Stimulated activated CD8-positive, alpha-beta memory T cell treated with anti-CD3 and anti-CD28 coated beads, Interleukin-15, amount 100 ng/mL, for 48 hours (primary cell): ENCODE measurements at places on chromosomes 11 and 22.

DNA sequence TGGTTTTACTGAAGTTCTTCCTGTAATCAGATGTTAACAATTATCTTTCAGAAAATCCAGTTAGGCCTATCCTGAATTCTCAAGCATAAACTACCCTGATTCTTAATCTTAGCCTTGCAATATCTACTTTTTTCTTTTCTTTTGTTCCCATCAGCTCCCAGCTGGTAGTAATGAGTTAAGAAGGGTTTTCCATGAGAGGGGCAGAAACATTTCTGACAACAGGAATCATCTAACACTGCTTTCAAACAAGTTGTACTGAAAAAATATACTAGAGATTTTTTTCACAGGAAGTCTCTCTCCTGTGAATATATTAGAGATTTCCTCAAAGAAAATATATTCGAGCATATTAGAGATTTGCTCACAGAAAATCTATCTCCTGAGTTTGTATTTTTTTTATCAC is 3.3 kb upstream of the TRIM6 start:
- no peak for DNase-seq

GRCh38 chr11:130223291-130223971 is 63.8 kb downstream of the ST14 start:
- peak; percentile 2 for DNase-seq

- no peak for DNase-seq
Measured at GRCh38 chr22:42268852-42269410, 1.5 kb downstream of the TCF20 start.

DNA sequence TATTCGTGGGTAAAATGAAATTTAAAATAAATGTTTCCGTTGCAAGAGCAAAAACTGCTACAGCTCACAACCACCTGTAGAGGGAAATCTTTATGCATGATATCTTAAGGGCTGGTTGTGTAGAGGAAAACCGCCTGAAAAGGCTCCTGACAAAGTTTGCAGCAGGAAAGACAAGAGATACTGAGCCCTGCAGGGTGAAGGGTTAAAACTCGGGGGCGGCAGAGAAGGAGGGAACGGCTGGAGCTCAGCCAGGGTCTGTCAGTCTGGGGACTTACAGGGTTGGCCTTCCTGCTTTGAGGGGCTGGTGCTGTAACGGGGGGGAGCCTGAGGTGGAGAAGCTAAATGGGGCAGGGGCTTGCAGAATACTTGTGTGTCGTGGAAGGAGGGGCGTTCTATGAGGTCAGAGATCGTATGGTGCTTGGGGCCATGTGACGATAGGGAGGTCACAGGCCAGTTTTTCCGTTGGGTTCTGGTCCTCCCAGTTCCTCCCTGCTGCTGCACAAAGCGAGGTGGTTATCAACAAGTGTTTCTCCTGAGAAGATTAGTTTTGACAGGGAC is 122.9 kb upstream of the HSD17B12 start:
- DNase-seq, result no peak

- no peak for DNase-seq
Measured at GRCh38 chr11:72974487-72975205, 160.4 kb downstream of the ATG16L2 start.

DNA sequence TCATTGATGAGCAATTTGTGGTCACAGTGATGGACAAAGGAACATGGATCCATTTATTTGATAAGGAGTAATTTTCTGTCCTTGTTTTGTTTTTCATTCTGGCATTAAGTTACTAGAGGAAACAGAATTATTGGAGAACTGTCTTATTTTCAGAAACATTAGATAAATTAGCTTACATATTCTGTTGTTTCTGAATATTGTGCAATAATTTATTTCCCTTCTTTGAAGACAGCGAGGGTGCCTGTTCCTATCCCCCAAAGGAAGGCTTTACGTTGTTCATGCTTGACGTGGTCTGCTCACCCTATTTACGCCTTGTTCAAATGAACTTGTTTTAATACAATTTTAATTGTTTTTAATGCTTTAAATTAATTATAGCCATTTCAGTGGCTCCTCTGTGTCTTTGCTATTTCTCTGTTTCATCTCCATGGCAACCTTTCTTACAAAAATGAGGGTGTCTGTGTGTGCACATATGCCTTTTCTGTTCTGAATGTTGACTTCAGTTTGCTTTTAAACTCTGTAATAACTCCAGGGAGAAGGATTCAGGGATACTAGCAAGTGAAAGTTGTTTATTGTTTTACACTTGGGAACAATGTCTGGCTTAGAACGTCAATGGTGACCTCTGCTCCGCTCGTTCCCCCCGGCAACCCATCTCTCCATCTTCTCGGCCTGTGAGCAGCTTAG is 138.3 kb upstream of the PLET1 start:
- no peak for DNase-seq

- DNase-seq, result no peak
Measured at GRCh38 chr11:78350646-78351165, 66.9 kb downstream of the GAB2 start.

GRCh38 chr11:92735039-92735438 is 234.4 kb upstream of the MTNR1B start:
- DNase-seq, result no peak

GRCh38 chr22:36016684-36017083 is 11.9 kb downstream of the RBFOX2 start:
- no peak for DNase-seq

- peak; percentile 24 for DNase-seq
Measured at GRCh38 chr11:131691181-131692041, 321.0 kb downstream of the NTM start.

DNA sequence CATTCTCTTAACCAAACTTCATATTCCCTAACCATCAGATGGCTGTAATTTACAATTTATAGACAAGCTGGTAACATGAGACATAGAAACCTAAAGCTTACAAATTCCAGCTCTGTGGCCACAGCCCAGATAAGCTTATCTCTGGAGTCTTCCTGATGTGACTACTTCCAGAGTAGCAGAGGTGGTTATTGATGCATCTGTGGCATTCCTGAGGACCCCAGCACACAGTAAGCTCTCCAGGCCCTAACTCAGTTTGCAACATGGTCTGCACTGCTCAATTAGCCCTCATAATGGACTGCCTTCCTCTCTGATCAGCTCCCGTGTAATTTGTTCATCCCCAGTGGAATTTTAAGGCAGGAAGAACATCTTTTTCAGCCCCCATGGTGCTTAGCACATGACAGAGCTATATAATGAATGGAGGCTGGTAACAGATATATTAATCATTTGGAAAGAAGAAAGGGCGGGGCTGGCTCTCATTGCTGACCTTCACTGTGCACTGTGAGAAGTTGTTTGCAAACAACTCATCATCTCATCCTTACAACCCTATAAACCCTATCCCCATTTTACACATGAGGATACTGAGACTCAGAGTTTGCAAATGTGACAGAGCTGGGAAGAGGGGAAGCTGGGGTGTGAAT is 30.1 kb upstream of the KCNJ11 start:
- no peak for DNase-seq

- peak; percentile 24 for DNase-seq
Measured at GRCh38 chr11:46918083-46918787, at the start of gene LRP4. TSS of gene LRP4 (minus strand) at chr11:46918550. CDS start at chr11:46918379, 171 bp downstream.

GRCh38 chr11:62656796-62657429 is 3.8 kb upstream of the INTS5 start:
- no peak for DNase-seq

DNA sequence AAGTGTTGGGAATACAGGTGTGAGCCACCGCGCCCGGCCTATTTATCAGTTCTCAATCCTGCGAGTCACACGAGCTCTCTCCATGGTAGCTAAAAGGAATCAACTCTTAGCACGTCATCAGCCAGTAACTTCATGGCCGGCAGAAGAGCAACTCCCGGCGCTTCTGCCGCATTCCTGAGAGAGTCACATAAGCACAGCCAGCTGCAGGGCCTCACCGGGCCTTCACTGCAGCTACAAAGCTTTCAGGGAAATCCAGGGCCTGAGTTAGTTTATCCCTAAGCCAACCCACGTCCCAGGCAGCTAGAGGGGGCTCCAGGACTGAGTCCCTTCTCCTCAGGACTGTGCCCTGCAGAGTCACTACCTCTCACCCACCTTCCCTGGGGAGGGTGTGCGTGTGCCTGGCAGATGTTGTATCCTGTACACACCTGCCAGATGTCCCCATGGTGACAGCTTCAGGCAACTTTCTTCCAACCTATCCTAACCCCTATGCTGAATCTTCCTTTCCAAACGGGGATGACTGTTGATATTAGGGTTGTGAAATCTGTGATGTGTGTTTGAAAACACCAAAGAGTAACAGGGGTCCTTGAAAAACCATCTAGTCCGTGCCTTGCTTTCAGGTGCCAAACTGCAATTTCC is 45.9 kb upstream of the ARFGAP3 start:
- DNase-seq, result no peak

DNA sequence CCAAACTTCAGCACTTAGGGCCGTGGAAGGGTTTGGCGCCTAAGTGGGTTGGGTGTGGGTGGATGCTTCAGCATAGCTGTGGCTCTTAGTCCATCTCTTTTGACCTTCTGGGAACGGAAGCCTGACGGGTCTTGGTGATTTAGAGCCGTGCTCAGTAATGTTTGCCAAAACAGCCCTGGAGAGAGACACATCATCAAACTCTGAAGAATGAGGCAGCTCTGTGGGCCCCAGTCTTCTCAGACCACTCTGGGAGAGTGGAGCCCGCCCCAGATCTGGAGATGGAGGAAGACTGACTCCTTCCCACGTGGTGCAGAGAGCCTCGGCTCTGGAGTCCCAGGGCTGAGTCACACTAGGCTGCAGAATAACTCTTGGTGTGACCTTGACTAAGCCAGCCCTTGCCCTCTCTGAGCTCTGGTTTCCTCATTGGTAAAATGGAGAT is 168.9 kb downstream of the C11orf91 start:
- no peak for DNase-seq

- no peak for DNase-seq
Measured at GRCh38 chr11:26143566-26144290, 188.2 kb upstream of the ANO3 start.

- DNase-seq, result no peak
Measured at GRCh38 chr11:130407978-130408377, 20.4 kb downstream of the ADAMTS8 start.

DNA sequence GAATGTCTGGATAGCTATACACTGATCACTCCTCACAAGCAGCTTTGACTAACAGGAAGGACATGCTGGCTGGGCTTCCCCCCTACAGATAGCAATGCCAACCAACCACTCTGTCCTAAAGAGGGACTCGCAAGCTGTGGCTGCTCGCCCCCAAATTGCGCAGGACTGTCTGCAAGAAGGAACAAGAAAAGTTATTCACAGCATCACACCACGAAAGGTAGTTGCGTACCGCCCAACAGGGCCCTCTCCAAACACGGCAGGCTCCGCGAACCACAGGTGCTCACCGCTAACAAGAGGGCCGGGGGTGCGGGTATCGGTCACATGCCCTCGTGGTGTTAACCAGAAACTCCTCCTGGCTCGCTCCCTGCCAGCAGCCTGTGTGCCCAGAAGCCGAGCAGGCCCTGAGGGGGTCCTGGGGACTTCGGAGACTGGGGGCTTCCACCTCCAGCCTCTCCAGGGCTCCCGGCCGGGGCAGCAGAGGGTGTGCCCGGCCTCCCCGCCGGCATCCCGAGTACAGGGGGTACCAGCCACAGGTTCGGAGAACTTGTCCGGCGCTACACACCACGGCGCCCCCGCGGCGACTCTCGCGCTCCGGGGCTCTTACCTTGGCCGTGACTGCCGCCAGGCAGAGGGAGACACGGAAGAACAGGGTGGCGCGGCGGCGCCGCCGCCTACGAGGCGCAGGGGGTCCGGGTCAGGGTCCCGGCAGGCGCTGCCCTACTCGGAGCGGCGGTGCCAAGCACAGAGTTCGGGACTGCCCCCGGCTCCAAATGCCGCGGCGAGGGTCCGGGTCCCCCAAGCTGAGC is 682 bp downstream of the LARGE1 start:
- no peak for DNase-seq

DNA sequence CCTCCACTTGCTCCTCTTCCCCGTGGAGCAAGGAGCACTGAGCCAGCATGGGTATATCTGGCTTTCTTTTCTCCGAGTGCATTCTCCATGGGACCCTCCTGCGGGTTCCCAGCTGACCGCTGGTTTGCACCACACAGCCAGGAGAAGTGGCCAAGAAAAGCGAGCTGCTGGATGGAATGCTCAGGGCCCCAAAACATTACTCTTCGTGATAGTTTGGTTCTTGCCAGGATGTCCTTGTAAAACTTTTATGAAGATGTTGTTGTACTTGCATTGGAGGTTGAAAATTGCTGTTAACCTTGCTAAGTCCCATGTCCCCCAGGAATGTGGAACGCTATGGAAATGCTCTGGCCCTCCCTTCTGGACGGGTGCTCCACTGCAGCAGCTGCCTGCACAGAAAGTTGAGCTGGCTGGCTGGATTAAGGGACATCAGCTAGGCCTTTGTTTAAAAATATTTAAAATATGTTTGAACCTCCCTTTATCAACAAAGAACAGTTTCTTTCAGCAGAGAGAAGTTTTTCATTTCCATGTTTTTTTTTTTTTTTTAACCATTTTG is 68.7 kb downstream of the ZNRF3 start:
- no peak for DNase-seq

GRCh38 chr11:76030968-76031590 is 175.2 kb downstream of the WNT11 start:
- DNase-seq, result no peak

DNA sequence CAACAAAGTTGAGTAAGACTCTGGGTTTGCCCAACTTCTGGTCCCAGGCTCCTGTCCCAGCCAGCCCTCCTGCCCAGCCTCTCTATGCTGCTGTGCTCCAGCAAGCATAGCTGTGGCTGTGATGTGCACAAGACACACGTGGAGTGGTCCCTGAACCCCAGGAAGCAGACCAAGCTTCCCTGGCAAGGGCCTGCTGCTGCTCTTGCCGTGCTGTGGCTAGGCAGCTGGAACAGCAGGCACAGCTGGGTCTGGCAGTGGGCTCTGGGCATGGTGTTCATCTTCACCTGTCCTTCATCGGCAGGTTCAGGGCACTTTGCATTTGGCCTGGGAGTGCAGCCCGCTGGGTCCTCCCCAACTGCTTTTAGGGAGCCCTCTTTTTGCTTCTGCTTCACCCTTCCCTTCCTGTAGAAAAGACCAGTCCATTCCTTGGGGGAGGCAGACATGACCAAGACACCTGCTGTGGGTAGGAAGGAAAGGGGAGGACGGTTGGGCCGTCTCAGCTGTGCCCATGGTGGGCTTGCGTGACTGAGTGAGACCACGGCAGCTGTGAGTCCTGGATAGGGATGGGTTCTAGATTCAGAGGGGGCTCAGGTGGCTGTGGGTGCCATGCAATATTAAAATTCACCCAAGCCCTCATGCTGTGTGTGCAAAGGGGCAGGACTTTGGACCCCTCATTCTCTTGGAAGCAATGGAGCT is 26.1 kb upstream of the ETS1 start:
- no peak for DNase-seq

GRCh38 chr22:20055654-20056053 is 24.4 kb upstream of the DGCR8 start:
- DNase-seq, result no peak

DNA sequence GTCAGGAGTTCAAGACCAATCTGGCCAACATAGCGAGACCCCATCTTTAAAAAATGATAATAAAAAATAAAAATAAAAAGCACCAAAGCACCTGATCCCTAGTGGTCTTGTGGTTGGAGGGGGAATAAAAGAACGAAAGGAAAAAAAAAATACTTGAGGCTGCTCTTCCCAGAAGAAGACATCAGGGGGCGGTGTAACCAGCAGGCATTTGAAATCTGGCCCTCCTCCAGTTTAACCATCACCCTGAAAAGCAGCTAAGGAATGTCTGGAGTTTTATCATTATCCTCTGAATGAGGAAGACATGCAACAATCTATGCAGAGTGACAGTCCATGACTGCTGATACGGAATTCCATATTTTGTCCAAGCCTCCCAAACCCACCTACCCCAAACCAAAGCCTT is 5.6 kb upstream of the KCTD17 start:
- no peak for DNase-seq
